ENCODE measurements at places on chromosomes 4 and X. TPM values are rescaled to one million over a fixed set of nuclear protein-coding genes. Genes with fewer than 3 reads are reported as not detected.

The SSX2 gene
- total RNA-seq = not detected

The CT45A2 gene
- not detected for total RNA-seq

The MSX1 gene
- total RNA-seq = 4.1 TPM

The CPLX1 gene
- 9.2 TPM for total RNA-seq

The GPM6B gene
- total RNA-seq = 321 TPM

The RS1 gene
- 39.0 TPM for total RNA-seq

The KIAA1210 gene
- 0.33 TPM for total RNA-seq

The VCX gene
- total RNA-seq = not detected

The SEPTIN11 gene
- 190 TPM for total RNA-seq

The NMU gene
- total RNA-seq = 1.7 TPM

The CENPE gene
- total RNA-seq = 8.0 TPM
